ENCODE measurements at places on chromosomes 11 and 22. TPM values are rescaled to one million over a fixed set of nuclear protein-coding genes. Genes with fewer than 3 reads are reported as not detected.

TMEM258 gene
- 170 TPM for total RNA-seq

PTPRJ gene
- 23.4 TPM for total RNA-seq

SHANK2 gene
- total RNA-seq, result not detected

OR52E8 gene
- not detected for total RNA-seq

DNA sequence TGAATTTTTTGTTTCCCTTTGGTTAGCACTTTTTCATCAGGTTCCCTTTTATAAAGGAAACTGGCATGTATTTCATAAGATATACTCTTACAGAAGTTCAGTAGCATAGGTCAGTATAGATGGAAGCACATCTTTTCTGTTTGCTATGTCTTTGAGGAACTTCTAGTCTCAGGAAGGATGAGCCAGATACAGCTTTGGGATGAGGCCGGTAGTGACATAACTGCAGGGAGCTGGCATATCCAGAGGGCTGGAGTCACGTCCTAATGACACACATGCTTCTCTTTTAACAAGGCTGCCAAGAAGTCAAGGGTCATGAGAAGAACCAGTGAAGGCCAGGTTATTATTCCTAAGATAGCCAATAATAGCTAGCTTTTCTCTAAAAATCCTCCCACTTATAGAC, 33.3 kb upstream of the ADSL start:
- H3K4me1 ChIP-seq, result peaks cover 34% of the 10 kb centered on the region
- H3K36me3 ChIP-seq, result peaks cover 55% of the 10 kb centered on the region
- no peaks in the 10 kb centered on the region for H3K27me3 ChIP-seq
- H3K4me3 ChIP-seq, result no peak overlapping the region

OR6A2 gene
- 0.38 TPM for total RNA-seq

Measured in activated CD8-positive, alpha-beta T cell treated with anti-CD3 and anti-CD28 coated beads for 36 hours (primary cell).